ENCODE measurements at places on chromosomes 12 and 14. TPM values are rescaled to one million over a fixed set of nuclear protein-coding genes. Genes with fewer than 3 reads are reported as not detected.

TPH2 gene
- not detected for total RNA-seq

HSPB8 gene
- total RNA-seq: 31.5 TPM

ESYT1 gene
- 269 TPM for total RNA-seq

PROX2 gene
- total RNA-seq: not detected

TAS2R10 gene
- total RNA-seq: 0.15 TPM

TAS2R20 gene
- total RNA-seq: 1.8 TPM

MMP17 gene
- 24.3 TPM for total RNA-seq

SERPINA1 gene
- 0.87 TPM for total RNA-seq
